Aorta (tissue), 5 donors: ENCODE measurements at places on chromosomes 6 and 20.

DNA sequence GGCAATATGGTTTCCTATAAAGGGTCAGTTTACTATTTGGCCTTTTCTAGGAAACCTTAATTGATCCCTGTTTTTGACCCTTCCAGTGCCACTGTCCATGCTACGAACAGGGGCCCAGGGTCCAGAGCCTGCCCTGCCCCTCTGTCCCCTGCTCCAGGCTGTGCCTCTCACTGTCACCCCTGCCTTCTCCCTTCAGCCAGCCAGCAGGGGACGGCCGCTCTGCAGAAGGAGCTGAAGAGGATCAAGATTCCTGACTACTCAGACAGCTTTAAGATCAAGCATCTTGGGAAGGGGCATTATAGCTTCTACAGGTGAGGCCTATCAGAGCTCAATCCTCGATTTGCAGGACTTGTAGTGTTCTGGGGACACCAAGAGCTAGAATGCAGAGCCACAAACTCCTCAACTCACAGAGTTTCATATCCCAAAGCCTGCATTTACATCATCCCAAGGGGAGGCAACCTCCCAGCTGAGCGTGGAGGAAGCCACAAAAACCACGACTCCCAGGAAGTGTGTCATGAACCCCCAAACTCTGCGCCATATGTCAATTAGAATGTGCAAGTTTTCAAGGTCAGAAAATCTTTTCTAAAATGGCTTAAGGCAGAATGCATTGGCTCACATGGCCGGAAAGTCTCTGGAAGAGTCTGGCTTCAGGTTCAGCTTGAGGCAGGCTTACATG, 3.6 kb downstream of the BPI start:
- DNase-seq = no peak

DNA sequence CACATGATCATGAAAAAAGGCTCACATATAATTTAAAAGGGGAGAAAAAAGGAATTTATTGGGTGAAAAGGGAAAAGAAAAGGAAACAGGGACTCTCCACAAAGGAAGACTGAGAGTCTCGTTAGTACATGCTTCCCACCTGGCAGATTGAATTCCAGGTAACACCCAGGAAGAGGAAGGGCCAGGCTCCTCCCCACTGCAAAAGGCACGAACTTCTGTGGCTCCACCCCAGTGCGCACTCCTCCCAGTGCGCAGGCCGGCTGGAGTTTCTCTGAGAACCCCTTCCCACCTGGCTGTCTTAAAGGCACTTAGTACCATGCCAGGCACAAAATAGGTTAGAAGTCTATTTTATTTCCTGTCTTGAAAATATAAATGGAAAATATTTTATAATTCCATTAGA, 129.8 kb downstream of the COL12A1 start:
- DNase-seq = no peak

- no peak for DNase-seq
Observed at GRCh38 chr6:116030770-116031169, 29.9 kb downstream of the FRK start.

- no peak for DNase-seq
Observed at GRCh38 chr6:20802596-20802995, 268.3 kb downstream of the CDKAL1 start.

- DNase-seq = no peak
Observed at GRCh38 chr6:135088818-135089809, 34.5 kb upstream of the HBS1L start.

DNA sequence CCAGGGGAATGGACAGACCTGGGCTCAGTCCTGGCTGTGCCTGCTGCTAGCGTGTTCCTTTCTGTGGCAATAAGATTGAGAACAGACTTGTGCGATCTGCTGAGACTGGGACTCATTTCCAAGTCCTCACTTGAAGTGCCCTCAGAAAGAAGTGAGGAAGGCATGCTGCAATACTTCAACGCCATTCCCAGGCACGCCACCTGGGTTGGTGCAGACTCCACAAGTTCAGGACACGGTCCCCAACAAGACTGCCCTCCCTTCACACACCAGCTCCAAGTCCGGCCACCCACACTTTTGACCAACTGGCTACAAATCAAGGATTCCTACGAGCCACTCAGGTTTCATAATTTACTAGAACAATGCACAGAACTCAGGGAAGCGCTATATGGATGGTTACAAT, 391.8 kb upstream of the SULF2 start:
- no peak for DNase-seq

DNA sequence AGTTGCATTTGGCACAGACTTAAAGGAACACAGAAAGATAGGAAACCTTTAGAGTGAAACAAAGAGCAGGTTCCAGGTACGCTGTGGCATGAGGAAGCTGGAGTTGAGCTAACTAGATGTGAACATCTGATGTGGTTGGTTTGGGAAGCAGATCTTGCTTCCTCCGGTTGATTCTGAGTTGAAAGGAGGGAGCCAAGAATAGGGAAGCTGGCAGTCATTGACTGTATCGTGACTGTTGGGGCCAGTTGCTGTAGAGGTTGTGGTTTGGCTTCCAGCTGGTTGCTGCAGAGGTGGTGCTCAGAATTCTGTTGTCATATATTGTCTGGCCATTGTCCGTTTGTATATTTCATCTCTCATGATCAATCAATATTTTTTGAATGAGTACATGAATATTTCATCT, 325.9 kb downstream of the PLCB1 start:
- no peak for DNase-seq

DNA sequence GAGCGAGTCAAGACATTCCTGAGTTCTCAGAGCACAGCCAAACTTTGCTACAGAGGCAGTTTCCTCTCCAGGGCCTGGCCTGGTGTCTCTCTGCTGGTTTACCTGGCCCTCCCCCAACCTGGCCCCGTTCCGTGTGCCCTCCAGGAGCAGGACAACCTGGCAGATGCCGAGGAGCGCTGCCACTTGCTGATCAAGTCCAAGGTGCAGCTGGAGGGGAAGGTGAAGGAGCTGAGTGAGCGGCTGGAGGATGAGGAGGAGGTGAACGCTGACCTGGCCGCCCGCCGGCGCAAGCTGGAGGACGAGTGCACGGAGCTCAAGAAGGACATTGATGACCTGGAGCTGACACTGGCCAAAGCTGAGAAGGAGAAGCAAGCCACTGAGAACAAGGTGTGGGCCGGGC, 39.5 kb downstream of the MYH7B start:
- no peak for DNase-seq

- no peak for DNase-seq
Observed at GRCh38 chr20:58303547-58303946, 6.0 kb upstream of the RAB22A start.

GRCh38 chr6:99334526-99335127, 14.8 kb downstream of the FAXC start:
- DNase-seq = no peak

DNA sequence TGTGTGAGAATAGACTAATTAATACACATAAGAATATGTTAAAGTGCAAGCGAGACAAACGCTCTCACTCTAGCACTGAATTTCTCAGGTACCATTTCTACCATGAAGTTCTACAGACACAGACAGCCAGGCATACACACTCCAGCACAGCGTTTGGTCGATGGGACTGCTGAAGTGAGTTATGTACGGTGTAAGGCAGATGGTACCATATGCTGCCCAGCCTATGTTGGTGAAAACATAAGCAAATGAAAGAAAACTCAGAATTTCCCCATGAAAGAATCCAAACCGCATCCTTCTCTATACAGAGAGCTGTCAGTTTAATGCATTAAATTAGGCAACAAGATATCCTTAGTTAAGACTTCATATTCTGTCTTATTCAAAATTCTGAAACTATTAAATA, 34.9 kb downstream of the AGPAT4 start:
- DNase-seq = no peak

DNA sequence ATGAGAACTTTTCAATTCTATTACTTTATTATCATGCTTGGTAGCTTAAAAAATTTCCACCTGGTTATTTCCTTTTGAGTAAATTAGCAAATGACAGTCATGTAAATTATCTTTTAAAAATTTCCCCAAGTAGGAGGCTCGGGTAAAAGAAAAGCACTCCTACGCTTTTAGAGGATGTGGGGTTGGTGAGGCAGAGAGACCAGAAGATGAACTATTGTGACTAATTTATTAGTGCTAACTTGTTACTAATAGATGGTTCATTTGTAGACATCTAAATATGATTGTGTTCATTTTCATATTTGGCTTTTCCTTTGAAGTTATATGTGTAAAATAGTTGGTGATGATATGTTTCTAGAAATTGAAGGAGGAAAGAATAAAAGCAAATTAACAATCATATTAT, 27.0 kb downstream of the ZNF292 start:
- no peak for DNase-seq

- no peak for DNase-seq
Observed at GRCh38 chr6:136225496-136225895, 24.6 kb downstream of the MTFR2 start.

- DNase-seq = no peak
Observed at GRCh38 chr6:106181664-106182418, 95.7 kb downstream of the PRDM1 start.

- DNase-seq = no peak
Observed at GRCh38 chr20:39381595-39381994, 419.5 kb downstream of the DHX35 start.

DNA sequence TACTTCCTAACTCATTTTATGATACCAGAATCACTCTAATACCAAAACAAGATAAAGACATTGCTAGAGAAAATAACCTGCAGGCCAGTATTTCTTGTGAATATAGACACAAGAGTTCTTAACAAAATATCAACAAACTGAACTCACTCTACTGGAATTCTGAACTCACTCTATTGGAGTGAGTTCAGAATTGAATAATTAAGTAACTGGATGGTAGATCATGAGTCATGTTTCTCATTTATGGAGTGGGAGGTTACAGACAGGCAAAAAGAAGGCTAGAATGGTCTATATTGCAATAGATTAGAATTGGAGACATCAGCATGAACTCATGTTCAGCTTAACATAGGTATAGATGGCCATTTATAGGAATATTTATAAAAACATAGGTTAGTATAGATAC, 26.6 kb upstream of the C6orf58 start:
- no peak for DNase-seq

DNA sequence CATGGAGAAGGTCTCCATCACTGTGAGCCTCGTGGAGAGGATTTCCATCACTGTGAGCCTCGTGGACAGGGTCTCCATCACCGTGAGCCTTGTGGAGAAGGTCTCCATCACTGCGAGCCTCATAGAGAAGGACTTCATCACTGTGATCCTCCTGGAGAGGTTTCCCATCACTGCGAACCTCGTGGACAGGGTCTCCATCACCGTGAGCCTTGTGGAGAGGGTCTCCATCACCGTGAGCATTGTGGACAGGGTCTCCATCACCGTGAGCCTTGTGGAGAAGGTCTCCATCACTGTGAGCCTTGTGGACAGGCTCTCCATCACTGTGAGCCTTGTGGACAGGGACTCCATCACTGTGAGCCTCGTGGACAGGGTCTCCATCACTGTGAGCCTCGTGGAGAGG, 140.4 kb downstream of the ERMARD start:
- DNase-seq = no peak

- no peak for DNase-seq
Observed at GRCh38 chr6:113115196-113115595, 741.9 kb upstream of the MARCKS start.

- no peak for DNase-seq
Observed at GRCh38 chr6:130466748-130467061, 100.9 kb downstream of the TMEM200A start.

GRCh38 chr6:88872962-88873361, 90.5 kb downstream of the RNGTT start:
- no peak for DNase-seq

DNA sequence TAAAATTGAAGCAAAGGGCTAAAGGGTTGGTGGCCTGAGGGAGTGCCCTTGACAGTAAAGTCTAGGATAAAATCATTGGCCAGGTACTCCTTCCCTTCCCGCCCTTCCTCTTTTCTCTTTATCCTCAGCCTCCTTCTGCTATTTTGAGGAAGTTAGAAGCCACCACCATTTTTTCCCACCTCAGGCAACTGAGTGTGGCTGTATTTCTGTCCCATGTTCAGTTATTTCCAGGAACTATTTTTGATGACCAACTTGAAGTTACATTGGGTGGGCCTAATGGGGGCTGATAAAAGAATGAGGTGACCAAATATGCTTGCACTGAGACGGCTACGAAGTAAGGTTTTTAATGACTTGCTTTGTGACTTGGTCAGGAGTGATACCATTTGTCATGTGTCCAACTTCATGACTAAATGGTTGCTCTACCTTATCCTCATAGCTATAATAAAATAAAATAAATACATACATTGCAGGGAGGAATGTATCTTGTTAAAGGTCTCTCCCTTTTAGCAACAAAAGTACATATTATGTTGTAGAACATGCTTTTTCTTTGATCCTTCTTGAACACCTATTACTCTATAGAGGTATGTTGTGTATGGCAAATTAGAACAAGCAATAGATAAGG, 12.0 kb downstream of the PTPN1 start:
- no peak for DNase-seq

GRCh38 chr6:135810486-135810885, 41.0 kb upstream of the PDE7B start:
- DNase-seq = no peak

DNA sequence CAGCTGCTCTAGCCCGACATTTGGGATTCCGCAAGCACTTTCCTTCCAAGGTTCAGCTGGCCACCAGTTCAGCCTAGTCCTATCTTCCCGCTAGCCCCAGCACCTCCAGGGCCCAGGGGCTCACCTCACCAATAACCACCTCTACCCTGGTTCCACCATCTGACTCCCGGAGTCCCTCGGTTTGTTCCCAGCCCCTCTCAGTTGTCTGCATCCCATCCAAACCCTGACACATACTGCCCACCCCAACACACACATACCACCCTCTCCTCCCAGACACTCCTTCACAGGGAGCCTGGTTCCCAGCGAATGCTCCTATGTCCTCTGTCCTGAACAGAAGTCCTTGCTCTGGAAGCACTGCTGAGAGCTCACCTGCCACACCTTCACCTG, 418 bp downstream of the TNXB start:
- DNase-seq = no peak

DNA sequence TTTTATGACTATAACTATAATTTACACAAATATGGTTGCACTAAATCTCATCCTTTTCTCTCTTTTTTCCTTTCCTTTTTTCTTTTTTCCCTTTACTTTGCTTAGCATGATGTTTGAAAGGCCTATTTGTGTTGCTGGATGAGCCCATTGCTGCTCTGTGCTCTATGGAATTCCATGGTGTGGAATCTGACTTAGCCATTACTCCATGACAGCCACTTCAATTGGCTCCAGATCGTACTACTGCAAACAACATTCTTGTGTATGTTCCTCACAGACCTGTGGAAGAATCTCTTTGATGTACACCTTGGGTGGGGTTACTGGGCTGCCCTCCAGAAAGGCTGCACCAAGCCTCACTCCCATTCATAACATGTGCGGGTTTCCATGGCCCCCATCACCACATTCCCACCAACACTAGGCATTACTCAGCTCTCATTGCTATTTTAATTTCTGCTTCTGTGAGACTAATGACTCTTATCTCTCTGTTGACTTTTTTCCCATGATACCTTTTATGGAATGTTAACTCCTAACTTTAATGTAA, 979.0 kb downstream of the KIF16B start:
- no peak for DNase-seq
